Fibroblast of the conjunctiva (primary cell): ENCODE measurements at places on chromosomes 7 and 10.
A peak's percentile ranks its signal among the peaks of the same experiment; 100 is the strongest.

- no peak for DNase-seq
These were observed 23.6 kb downstream of the GIMAP7 start for GRCh38 chr7:150538259-150538658.

GRCh38 chr7:28617308-28617880, 205.1 kb downstream of the CREB5 start:
- DNase-seq: no peak

DNA sequence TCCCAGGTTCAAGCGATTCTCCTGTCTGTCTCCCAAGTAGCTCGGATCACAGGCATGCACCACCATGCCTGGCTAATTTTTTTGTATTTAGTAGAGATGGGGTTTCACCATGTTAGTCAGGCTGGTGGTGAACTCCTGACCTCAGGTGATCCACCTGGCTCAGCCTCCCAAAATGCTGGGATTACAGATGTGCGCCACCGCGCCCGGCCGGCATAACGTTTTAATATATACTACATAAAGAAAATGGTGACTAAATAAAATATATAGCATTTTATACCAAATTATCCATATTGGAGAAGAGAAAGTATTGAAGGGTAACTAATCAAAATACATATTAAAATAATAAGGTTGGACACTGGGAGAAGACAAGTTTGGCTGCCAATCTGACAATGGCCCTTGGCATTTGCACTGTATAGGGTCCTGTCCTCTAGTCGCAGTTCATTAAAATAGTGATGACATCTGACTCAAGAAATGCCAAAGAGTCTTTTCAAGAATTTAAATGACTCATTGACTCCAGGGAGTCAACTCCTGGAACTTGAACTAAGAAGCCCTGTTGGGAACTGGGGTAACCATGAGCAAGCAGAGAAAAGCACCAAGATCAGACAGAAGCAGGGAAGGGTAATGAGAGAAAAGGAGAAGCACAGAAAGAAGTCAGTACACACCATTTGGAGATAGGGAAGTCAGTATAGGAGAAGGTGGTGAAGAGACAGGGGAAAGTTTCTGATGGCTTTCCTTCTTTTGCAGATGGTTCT, 91.1 kb downstream of the CH25H start:
- peak; percentile 23 for DNase-seq

- no peak for DNase-seq
These were observed 173.2 kb downstream of the TNS3 start for GRCh38 chr7:47408675-47409074.

- no peak for DNase-seq
These were observed 104.2 kb upstream of the MKI67 start for GRCh38 chr10:128230401-128230800.

GRCh38 chr7:30761214-30762156, 9.6 kb downstream of the INMT start:
- DNase-seq: no peak

DNA sequence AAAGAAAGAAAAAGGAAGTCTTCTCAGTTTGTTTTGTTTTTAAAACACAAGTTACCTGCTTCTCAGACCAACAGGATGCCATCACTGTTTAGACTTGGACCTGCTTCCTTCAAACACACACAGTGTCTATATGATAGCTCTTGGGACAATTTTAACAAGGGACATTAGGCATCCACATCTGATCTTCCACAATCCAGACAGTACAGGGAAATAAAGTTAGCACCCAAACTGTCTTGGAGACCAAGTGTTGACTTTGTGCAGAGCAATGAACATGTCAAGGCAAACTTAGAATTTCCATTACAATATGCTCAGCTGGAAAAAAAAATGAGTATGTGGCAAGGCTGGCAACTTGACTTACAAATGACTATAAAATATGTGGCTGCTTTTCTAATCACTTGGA, 80.9 kb downstream of the SGMS1 start:
- DNase-seq: no peak

DNA sequence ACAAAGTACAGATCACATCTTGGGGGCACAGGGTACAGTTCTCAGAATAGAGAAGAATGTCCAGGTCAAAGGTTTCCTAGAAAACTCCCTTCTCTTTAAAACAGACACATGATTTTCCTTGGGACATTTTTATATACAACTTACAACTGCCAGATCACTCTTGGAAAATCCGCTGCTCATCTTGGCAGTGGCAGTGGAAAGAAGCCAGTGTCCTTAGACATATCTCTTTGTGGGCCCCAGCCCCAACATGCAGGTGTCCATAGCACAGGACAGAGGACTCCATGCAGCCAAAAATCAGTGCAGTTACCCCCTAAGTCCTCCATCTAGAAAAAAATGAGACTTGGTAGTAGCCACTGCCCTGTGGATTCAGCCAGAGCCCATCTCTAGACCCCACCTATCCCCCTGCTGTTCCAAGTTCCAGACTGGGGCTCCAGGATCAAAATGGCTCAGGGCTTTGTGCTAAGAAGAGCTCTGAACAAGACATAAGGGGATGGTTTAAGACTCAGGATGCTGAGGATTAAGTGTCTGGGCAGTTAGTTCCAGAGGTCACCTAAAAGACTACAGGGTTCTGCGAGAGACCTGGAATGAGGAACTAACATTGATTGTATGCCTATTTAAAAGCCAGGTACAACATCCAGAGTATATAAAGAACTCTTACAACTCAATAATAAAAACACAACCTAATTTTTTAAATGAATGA, 34.4 kb downstream of the HIPK2 start:
- DNase-seq: no peak

GRCh38 chr7:101315336-101315735, 6.3 kb downstream of the IFT22 start:
- peak; percentile 31 for DNase-seq

DNA sequence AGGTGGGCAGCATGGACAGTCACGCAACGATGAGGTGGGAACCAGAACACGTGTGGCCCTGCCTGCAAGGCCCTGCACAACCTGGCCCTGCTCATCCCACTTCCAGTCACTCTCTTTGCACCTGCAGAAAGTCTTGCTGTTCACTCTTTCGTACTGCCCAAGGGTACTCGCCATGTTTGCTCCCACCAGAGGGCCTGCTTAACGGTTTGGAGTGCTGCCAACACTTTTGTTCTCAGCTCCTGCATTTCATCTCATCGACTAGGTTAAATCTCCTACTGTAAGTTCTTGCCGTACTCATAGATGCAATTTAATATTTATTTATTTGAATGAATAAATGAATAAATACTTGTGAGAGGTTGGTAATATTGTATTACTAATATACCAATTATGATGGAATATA, 315.3 kb downstream of the SDK1 start:
- DNase-seq: no peak

DNA sequence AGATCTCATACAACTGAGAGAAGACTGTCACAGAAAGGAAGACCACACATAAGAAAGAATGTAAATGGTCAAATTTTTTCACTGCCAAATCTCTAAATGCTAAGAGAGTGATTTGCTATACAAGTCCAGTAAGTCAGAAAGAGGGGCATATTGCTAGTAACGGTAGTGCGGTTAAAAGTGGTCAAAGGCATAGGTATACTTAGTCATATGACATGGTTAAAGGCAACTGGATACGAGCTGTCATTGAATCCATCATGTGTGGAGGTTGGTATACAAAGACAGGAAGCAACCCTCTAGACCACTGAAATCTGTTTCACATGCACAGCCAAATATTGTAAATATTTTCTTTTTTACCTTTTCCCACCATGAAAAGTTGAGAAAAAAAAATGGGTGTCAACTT, 4.8 kb downstream of the INHBA start:
- DNase-seq: no peak

DNA sequence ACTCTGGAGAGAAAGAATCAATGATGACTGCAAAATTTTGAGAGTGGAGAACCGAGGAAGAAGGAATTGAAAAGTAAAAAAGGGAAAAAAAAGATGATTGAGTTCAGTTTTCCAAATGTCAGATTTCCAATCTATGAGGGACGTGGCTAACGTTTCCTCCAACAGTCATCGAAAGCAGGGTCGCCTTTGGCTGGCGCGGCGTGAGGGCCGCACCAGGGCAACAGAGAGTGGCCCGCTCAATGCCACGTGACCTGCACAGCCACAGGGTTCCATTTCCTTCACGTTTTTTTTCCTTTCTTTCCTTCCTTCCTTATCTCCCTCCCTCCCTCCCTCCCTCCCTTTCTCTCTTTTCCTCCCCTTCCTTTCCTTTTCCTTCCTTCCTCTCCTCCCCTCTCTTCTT, 101.9 kb downstream of the WDR37 start:
- no peak for DNase-seq

GRCh38 chr10:78181381-78182055, 147.9 kb downstream of the RPS24 start:
- DNase-seq: no peak

- DNase-seq: no peak
These were observed 194.2 kb upstream of the SLC26A5 start for GRCh38 chr7:103640031-103640779.

GRCh38 chr7:34327681-34328080, 330.3 kb upstream of the NPSR1 start:
- no peak for DNase-seq

GRCh38 chr10:36621346-36621745, 504.1 kb upstream of the ANKRD30A start:
- DNase-seq: no peak

- DNase-seq: no peak
These were observed 189.9 kb downstream of the NEBL start for GRCh38 chr10:20707251-20707650.

GRCh38 chr7:106603346-106603745, 57.6 kb downstream of the CCDC71L start:
- no peak for DNase-seq

- peak; percentile 55 for DNase-seq
These were observed 53.5 kb downstream of the AOAH start for GRCh38 chr7:36670585-36671431.

DNA sequence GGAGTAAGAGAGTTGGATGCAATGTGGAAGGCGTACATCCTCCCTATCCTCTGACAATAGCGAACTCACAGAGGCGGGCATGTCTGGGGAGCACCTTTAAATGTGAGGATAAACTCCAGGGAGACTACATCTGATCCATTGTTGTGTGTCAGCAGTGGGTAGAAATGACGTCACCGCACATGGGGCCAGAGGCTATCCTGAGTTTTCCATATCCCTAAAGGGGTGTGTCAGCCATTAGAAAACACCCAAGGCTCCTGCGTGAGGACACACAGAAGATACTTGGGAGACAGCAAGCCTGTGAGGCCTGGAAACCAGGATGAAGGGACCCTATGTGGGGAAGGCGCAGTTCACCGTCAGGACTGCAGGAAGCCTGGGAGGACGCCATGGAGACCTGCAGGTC, 17.2 kb upstream of the CDHR3 start:
- DNase-seq: no peak

DNA sequence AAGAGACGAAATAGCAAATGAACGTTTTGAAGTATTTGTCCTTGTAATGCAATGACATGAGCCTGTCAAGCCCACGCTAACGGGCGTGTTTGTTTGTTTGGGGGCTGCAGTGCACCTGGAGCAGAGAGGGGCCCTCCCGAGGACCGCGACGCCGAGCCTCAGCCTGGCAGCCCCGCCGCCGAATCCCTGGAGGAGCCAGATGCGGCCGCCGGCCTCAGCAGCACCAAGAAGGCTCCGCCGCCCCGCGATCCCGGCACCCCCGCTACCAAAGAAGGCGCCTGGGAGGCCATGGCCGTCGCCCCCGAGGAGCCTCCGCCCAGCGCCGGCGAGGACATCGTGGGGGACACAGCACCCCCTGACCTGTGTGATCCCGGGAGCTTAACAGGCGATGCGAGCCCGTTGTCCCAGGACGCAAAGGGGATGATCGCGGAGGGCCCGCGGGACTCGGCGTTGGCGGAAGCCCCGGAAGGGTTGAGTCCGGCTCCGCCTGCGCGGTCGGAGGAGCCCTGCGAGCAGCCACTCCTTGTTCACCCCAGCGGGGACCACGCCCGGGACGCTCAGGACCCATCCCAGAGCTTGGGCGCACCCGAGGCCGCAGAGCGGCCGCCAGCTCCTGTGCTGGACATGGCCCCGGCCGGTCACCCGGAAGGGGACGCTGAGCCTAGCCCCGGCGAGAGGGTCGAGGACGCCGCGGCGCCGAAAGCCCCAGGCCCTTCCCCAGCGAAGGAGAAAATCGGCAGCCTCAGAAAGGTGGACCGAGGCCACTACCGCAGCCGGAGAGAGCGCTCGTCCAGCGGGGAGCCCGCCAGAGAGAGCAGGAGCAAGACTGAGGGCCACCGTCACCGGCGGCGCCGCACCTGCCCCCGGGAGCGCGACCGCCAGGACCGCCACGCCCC, 118.5 kb downstream of the CYTH3 start:
- no peak for DNase-seq

- DNase-seq: no peak
These were observed 11.9 kb downstream of the MEOX2 start for GRCh38 chr7:15674586-15674985.

DNA sequence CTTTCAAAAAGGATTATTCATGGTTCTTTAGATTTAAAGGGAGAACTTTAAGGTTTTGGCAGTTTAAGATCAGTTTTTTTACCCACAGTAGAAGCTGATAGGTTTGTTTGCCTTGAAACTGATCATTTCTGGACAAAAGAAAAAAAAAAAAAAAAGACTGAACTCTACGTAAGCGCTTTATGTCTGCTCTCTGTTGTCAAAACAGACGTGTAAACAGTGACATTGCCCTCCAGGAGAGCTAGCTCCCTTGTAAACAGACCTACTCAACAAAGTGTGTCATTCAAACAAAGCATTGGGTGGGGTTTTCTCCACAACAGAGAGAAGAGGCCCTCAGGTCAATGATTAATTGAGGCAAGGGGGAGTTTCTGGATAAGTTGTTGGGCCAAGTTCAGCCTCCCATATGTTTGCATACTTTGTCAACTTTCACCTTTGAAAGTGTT, 568.1 kb upstream of the LRRN3 start:
- DNase-seq: no peak

- DNase-seq: no peak
These were observed 52.0 kb upstream of the GNA12 start for GRCh38 chr7:2896131-2896530.

DNA sequence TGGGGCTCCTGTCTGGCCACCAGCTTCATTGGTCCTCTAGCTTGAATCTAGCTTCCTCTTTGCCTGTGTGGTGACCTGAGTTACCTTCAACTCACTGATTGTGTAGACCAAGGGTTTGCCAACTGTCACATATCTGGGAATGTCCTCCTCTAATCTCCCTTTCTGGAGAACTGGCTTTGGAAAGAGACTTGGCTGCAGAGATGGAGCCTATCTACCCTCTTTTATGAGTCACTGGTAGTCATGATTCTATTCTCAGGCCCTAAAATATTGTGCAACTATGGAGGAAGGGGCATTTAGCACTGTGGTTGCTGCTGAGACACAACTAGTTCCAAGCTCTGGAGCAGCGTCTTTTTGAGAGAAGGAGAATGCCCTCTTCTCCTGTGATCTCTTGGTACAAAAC, 691.3 kb downstream of the KCNMA1 start:
- no peak for DNase-seq
